Stimulated activated CD8-positive, alpha-beta memory T cell treated with anti-CD3 and anti-CD28 coated beads, Interleukin-12 subunit alpha, Interleukin-12 subunit beta, amount 100 ng/mL, for 4 hours (primary cell): ENCODE measurements at places on chromosomes 16 and 17.

DNA sequence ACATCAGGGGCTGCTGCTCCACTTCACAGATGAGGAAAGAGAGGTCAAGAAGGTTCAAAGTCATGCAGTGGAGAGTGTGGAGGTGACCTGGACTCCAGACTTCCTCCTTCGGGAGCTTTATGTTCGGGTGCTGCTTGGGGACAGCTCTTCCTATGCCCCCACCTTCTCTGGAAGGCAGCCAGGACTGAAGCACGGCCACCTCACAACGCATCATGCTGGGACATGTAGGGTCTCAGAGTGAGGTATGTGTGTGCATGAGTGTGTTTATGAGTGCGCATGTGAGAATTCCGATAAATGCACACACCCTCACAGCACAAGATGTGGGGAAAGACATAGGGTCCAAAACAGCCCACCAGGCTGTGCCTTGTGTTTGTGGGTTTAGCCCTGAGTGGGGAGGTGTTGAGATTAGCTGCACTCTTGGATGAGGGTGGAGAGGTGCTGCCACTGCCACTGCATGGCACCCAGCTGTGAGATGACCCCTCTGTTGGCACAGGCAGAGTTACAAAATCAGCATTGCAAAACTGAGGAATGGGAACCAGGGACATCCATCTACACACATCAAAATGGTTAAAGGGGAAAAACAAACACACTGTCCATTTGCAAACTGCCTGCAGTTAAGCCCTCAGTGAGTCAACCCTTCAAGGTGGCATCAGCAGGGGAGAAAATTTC is 367.4 kb downstream of the SEC14L1 start:
- DNase-seq = no peak

- no peak for DNase-seq
Measured at GRCh38 chr16:23491490-23492391, 18.6 kb downstream of the GGA2 start.

GRCh38 chr17:30248786-30249185 is 13.3 kb upstream of the SLC6A4 start:
- DNase-seq = no peak

GRCh38 chr16:49620158-49620868 is 235.6 kb downstream of the ZNF423 start:
- DNase-seq = no peak

DNA sequence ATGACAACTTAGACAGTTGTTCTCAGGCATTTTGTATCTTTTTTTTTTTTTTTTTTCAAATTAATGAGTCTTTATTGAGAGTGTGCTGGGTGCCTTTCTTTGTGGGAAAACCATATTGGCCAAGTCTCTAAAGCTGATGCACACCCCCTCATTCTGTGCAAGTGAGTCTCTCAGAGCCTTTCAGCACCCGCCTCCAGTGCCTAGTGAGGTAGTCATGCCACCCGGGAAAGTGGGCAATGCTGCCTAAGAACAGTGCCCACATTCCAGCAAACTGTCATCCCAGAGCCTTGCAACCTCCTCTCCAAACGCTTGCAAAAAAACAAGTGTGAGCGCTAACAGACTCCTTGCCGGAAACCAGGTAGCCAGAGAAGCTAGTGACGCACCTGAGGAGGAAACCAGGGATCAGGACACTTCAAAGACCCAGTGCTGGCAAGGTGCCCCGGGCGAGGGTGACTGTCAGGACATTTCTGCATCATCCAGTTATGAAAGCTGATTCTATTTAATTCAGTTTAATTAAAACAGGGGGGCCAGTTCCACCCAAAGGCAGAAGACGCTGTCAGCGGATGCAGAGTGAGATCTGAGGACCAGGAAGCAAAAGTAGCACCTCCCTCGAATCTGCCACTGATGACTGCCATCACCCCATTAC is 34.9 kb downstream of the SMARCE1 start:
- DNase-seq = no peak

DNA sequence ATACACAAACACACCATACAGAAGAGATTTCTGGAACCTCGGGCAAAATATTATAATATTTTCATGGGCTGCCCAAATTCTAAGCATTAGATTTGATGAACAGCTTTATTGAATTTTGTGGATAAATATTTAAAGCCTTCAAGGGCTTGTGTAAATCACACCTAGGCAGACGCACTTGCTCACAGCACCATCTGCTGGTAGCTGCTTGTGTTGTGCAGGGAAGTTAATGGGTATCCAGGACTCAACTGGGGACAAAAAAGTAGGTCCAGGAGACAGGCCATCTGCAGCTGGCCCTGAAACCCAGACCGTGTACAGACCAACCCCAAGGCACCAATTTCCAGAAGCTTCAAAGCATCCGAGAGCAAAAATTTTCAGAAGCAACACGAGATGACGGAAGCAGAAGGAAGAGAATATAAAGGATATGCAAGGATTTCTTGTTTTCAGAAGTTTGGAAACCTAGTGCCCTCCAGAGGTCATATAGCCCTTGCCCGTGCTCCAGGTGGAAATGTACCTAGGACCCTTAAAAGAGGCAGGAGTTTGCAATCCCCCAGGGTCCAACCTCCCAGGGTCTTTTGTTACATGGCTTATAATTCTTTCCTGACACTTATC is 140.0 kb downstream of the CHD9NB start:
- no peak for DNase-seq

GRCh38 chr17:18142417-18142816 is 33.9 kb downstream of the MYO15A start:
- DNase-seq = no peak

DNA sequence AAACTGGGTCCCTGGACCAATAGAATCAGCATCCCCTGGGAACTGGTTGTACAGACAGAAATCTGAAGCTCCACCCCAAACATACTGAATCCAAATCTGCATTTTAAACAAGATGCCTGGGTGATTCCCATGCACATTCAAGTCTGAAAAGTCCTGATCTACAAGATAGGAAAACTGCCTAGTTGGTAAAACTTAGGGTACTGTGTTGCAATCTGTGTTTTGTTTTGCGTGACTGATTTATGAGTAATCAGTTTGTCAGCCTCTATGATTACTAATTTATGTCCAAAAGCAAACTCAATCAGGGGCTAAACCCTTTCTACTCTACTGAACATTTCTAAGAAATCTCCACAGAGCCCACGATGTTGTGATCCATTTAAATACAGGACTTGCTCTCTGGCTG is 103.8 kb downstream of the YPEL2 start:
- no peak for DNase-seq

DNA sequence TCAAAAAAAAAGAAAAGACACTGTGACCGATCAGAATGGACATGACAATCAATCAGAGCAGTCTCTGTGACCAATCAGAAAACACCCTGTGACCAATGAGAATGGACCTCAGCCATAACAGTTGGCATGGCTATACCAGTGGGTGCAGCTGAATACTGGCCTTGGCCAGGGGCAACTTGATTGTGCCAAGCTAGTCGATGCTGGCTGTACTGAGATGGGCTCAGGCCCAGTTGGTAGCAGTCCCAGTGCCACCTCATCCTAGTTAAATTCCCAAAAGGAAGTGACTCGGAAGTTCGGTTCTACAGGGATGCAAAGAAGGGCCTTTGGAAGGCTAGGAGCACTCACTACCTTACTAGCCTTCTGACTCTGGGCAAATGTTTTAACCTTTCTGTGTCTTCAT is 37.2 kb upstream of the BCO1 start:
- no peak for DNase-seq

- no peak for DNase-seq
Measured at GRCh38 chr16:80092681-80093080, 448.1 kb upstream of the DYNLRB2 start.

GRCh38 chr17:55576237-55576995 is 65.2 kb upstream of the SMIM36 start:
- DNase-seq = no peak

GRCh38 chr16:563072-563644 is 3.0 kb downstream of the PRR35 start:
- no peak for DNase-seq

- DNase-seq = no peak
Measured at GRCh38 chr17:7038025-7038862, 2.4 kb downstream of the SLC16A13 start.

DNA sequence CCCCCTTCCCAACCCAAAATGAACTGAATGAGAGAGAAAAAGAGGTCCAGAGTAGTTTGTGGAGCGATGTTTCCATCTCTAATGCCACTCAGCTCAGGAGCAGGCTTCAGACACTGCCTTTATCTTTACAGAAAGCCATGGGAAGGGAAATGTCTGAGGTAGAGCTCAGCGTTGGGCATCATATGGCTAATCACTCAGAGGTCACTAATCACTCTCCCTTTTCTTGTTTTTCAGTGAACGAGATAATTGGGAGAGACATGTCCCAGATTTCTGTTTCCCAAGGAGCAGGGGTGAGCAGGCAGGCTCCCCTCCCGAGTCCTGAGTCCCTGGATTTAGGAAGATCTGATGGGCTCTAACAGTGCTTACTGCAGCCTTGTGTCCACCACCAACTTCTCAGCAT is 9.8 kb downstream of the ESRP2 start:
- DNase-seq = no peak

- DNase-seq = no peak
Measured at GRCh38 chr17:31211352-31212012, 85.6 kb downstream of the OMG start.

- no peak for DNase-seq
Measured at GRCh38 chr17:17531156-17531555, 35.0 kb upstream of the RASD1 start.

DNA sequence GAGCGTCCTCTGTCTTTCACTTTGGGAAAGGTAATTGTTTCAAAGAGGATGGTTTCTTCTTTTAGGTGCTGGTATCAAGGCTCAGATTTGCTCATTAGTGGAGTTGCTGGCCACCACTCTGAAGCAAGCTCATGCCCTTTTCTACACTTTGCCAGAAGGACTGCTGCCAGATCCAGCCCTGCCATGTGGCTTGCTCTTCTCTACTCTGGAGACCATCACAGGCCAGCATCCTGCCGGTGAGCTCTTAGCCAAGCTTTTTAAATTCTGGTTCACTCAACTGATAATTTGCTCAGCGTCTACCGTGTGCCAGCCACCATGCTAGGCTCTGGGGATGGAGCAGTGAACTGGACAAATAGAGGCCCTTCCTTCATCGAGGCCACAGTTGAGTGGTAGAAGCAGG is 4.3 kb downstream of the COG1 start:
- no peak for DNase-seq

GRCh38 chr17:68853036-68853435 is 102.2 kb downstream of the ABCA8 start:
- no peak for DNase-seq

DNA sequence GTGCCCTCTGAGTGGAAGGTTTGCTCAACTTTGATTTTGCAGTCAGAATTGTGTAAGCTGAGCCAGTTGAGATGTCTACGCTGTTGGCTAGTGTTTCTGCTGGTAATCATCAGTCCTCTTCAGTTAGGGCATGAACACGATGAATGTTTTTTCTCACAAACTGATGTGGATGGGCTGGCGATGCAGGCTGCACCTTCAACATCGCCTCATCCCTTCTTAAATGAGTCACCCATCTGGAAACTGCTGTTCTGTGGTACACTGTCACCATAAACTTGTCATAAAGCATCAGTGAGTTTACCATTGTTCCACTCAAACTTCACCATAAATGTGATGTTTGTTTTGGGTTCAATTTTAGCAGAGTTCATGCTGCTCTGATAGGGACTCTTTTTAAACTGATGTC is 8.4 kb downstream of the C16orf95 start:
- DNase-seq = no peak

GRCh38 chr16:88534638-88535190 is 35.5 kb upstream of the ZC3H18 start:
- DNase-seq = no peak

GRCh38 chr16:69188716-69189115 is 1.8 kb downstream of the SNTB2 start:
- DNase-seq = no peak

DNA sequence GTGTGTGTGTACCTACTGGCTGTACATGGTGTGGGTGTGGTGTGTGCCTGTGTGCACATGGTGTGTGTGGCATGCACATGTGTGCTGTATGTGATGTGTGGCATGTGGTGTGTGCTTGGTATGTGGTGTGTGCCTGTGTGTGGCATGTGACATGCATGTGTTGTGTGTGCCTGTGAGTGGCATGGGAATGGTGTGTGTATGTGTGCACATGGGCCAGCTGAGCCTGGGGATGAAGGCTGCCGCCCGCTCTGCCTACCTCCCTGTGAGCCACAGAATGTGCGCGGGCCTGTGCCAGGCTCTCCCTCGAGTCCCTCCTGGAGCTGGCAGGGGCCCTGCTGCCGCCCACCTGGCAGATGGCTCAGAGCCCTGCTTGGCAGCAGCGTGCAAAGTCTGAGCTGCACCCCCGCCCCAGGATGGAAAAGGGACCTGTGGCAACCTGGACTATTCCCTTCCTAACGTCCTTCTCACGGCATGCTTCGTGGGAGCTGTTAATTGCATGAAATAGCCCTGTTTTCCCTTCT is 9.3 kb downstream of the PRSS27 start:
- no peak for DNase-seq
